ENCODE measurements at places on chromosomes 3 and 15.

- DNase-seq: peak; percentile 79
Measured at GRCh38 chr3:193788189-193788991, 195.4 kb downstream of the OPA1 start.

- DNase-seq: peak; percentile 83
Measured at GRCh38 chr15:74635228-74635627, 19.6 kb downstream of the CLK3 start.

- DNase-seq: no peak
Measured at GRCh38 chr3:181384970-181385369, 326.8 kb upstream of the SOX2 start.

GRCh38 chr15:76904461-76905012, 603 bp downstream of the SCAPER start:
- DNase-seq: no peak

GRCh38 chr3:11060500-11061251, 68.1 kb downstream of the SLC6A1 start:
- DNase-seq: peak; percentile 67

GRCh38 chr15:79923079-79923514, 26.3 kb upstream of the MTHFS start:
- no peak for DNase-seq

DNA sequence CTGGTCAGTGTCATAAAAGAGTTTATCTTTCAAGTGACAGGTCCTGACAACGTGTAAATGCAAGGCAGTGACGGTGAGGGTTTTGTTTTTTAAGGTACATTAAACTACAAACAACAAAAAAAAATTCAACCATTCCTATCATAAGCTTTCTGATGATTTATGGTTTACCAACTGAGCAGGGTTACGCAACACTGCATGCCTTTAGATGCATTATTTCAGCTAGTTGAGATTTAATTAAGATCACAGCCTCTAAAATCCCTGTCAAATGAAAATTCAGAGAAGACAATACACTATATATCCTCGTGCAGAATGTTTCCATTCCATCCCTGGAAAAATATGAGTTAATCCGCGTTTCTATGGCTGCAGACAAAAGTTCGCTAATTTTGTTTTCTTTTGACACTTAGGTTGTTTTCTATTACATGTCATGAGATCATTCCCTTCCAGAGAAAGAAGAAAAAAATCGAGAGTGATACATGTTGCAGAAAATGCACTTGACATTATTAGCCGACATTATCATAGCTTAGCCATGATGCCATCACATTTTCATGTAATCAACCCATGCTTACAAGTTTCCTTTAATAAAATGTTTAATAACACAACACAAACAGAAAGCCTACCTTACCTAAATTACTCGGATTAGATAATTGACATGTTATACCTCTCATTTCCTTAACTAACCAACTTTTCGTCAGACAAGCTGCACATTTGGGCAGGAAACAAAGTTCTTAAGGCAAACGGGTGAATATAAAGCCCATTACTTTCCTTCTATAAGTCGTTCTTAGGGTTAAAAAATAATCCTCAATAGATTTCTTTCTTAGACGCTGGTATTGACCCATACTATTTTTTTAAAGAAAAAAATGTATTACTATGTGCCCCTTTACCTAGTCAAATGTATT, 521.2 kb downstream of the FOXP1 start:
- DNase-seq: no peak

DNA sequence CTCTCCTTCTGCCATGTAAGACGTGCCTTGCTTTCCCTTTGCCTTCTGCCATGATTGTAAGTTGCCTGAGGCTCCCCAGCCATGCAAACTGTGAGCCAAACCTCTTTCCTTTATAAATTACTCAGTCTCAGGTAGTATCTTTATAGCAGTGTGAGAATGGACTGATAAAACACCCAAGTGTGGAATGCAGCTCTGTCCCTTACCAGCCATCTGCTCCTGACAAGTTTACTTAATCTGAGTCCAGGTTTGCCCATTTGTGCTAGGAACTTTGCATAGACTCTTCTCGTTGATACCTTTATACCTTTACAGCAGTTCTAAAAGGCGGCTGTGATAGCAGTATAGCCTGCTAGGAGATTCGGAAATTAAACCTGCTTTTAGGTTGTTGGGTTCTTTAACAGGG, 48.1 kb downstream of the SLC25A26 start:
- DNase-seq: no peak

GRCh38 chr15:29939404-29939803, 117.1 kb upstream of the TJP1 start:
- no peak for DNase-seq

GRCh38 chr3:115903843-115904242, 280.5 kb downstream of the GAP43 start:
- DNase-seq: no peak

DNA sequence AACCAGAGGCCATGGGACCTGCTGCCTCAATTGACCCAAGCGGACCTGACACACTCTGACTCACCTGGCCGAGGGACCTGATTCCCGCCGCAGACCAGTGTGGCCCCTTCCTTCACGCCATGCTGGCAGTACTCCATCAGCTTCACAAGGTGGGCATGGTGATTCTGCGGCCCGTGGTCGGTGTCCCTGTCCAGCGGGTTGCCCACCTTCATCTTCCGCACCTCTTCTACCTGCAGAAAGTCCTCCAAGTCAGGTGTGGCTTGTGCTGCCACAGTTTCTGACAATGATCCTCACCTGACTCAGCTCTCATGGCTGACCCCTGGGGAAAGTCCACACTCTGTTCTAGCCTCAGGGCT, 25.9 kb upstream of the SLC41A3 start:
- DNase-seq: no peak

DNA sequence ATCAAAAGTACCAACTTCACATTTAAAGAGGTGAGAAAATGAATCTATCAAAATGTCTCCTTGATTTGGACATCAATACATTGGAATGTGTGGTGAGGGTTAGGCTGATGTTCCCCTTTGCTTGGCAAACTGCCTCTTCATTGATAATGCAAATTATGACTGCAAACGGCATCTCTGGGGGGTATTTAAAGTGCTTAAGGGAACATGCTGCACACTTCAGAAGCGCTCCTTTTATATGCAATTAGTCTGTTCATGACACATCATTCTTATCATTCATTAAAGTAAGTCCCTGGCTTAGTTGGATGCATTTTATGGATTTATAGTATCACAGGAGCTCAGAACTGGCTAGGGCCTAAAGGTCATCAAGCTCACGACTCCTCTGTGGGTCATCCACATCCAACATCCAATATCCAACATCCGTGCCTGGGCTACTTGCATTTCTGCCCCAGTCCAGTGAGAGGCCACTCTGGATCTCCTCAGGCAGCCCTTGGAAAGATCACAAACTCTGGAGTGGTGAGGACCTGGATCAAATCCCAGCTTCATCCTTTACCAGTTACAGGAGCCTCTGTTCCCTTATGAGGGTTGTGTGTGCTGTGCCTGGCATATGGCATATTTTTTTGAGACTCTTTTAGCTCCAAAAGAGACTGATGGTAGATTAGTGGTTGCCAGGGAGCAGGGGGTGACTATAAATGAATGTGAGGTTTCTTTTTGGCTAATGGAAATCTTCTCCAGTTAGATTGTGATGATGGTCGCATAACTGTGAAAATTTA, 136.8 kb upstream of the FOXB1 start:
- no peak for DNase-seq

- DNase-seq: peak; percentile 57
Measured at GRCh38 chr3:36903119-36903882, 41.6 kb downstream of the TRANK1 start.

DNA sequence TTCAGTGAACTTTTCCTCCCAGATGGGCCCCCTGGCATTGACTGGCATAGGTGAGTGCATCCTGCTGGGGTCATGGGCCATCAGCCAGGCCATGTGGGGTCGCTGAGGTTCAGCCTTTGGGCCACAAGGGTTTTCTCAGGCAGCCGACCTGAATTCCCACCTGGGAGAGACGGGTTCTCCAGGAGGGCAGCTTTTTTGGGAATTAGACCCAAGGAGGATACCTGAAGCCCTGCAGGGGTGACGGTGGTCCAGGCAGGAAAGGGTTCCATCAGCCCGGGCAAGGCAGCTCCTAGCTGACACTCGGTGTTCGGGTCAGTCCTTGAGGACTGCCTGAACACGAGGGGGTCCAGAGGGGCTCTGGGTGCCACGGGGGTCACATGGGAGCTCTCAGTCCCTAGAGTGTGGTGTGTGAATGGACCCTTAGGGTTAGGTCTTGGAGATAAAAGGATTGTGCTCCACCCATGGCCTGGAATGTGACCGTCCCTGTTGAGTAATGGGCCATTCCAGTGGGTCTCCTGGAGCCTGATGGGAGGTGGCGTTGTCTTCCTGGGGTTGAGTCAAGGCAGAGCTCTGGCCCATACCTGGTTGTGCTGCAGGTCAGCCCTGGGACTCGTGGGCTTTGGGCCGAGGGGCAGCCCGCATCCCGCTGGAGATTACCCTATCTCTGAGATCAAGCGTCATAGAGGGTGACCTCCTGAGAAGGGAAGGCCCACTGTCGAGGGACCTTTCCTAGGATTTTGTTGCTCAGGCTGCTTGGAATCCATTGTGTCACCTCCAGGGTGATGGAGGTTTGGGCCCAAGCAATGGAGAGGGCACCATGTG, 192.8 kb downstream of the UBE3A start:
- no peak for DNase-seq

DNA sequence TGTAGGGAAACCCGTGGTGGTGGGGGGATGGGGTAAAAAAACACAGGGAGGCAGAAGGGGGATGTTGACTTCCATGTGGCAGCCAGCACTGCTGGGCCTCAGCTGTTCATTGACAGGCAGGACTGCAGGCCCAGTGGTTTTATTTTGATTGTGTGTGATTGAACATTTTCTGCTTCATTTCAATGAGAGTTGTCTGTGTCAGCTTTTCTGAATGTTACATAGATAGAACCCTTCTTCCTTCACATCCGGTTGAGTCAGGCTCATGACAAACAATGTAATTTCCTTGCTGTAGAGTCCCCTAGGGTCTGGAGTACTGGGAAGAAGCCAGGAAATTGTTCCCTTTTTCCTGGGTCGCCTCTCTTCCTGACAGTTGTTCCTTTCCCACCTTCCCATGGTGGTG, 8.2 kb upstream of the RPP25 start:
- DNase-seq: no peak

GRCh38 chr3:141795276-141795675, 32.1 kb downstream of the GRK7 start:
- DNase-seq: no peak

DNA sequence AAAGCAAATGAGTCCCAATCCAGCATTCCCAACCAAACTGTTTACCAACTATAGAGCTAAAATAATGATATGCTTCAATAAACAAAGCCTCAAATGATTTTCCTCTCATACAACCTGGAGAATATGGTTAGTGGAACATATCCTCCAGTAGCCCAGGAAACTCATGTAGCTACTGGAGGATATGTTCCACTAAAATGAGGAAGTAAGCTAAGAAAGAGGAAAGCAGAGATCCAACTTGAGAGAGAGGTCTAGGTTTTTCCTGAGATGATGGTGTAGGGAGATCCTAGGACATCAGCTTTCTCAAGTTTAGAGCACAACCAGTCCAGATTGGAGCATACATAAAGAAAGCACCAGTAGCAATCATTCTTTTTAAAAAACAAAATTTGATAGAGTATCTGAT, 44.6 kb upstream of the SLC4A7 start:
- DNase-seq: no peak

GRCh38 chr15:92473756-92474155, 80.1 kb downstream of the ST8SIA2 start:
- DNase-seq: no peak

DNA sequence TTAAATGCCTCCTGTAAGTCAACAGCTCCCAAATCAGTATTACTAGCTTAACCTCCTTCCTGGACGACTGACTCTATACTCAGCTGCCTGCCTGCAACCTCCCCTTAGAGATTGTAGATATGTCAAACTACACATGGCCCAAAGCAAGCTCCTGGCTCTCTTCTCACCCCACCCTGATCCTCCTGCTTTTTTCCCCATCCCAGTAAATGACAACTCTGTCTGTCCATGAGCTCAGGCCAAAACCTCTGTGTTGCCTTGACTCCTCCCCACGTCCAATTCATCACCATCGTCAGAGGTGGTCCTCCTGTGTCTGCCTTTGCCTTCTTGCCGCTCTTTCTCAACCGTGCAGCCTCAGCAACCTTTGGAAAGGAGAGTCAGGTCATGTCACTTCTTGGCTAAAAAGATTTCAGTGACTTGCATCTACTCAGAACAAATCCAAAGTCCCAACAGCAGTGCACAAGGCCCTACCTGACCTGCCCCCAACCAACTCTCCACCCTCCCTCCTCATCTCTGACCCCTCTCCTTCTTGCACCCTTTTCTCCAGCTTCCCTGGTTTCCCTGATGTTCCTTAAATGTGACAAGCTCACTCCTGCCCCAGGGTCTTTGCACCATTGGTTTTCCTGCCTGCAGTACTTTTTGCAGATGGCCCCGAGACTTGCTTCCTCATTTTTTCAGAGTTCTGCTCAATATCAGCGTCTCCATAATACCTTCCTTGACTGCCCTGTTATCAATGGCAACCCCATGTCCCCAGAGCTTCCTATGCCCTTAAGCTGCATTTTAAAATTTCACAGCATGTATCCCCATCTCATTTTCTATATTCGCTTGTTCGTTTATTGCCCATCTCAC, 52.8 kb downstream of the LSM3 start:
- DNase-seq: no peak

GRCh38 chr3:101574388-101575112, 570 bp downstream of the PCNP start:
- no peak for DNase-seq

GRCh38 chr3:191383124-191383523, 52.8 kb upstream of the UTS2B start:
- no peak for DNase-seq

DNA sequence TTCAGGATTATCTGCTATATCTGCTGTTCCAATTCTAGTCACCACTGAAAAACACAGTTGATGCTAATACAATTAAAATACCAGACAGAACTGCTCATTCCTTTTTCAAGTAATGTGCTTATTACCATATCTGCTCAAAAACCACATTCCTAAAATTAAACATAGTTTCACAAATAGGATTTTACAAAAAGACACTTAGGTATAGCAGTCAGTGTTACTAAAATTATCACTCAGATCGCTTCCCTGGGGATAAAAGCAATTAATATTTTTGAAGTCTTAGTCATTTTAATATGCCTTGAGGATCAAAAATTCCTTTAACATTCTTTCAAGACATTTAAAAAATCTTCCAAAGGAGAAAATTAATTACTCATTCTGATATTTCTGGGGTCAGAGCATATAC, 71.5 kb downstream of the RAD18 start:
- DNase-seq: no peak

- no peak for DNase-seq
Measured at GRCh38 chr3:57512166-57512565, 32.0 kb downstream of the DNAH12 start.

DNA sequence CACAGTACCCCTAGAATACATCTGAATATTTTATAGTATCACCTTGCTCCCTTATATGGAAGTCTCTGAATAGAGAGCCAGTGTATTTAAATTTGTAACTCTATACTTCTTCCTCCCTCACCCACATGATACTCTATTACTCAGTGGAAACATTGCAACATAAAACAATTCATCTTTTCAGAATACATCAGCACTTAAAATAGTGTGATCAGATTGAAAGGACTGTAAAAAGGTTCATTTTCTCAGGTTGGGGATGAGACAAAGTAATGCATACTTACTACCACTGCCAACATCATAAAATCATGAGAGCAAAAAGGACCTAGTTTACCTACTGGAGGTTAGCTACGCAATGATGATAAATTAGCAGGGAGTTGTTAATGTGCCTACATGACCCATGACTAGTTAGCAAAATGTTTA, 13.8 kb upstream of the THRB start:
- no peak for DNase-seq

- no peak for DNase-seq
Measured at GRCh38 chr3:179463319-179463718, 12.0 kb upstream of the GNB4 start.
